Endothelial cell of coronary artery (primary cell): ENCODE measurements at places on chromosomes 11 and 22. TPM values are rescaled to one million over a fixed set of nuclear protein-coding genes. Genes with fewer than 3 reads are reported as not detected.

Gene KRTAP5-8
- total RNA-seq, result not detected in 2 replicates

Gene OR10S1
- not detected in 2 replicates for total RNA-seq

Gene OR52R1
- total RNA-seq, result not detected in 2 replicates

Gene FDXACB1
- total RNA-seq, result 2.2 and 2.5 TPM in 2 replicates

Gene MS4A15
- not detected in 2 replicates for total RNA-seq

Gene RAB39A
- total RNA-seq, result 0.09 TPM in 1 of 2 replicates, not detected in the other

Gene RAC2
- 20.8 and 30.0 TPM in 2 replicates for total RNA-seq
